ENCODE measurements at places on chromosomes 5 and 9. TPM values are rescaled to one million over a fixed set of nuclear protein-coding genes. Genes with fewer than 3 reads are reported as not detected.

Gene ATP10B
- not detected for total RNA-seq

Gene DOK3
- 6.2 TPM for total RNA-seq

Gene SLIT3
- 2.0 TPM for total RNA-seq

Gene PCDHB16
- 6.8 TPM for total RNA-seq

- no peaks in the 10 kb centered on the region for H3K4me1 ChIP-seq
- H3K27me3 ChIP-seq = no peaks in the 10 kb centered on the region
- H3K27ac ChIP-seq = no peak overlapping the region
- peaks cover 11% of the 10 kb centered on the region for H3K36me3 ChIP-seq
- no peak overlapping the region for H3K4me3 ChIP-seq
- no peak for DNase-seq
These were observed 46.4 kb downstream of the CDK7 start for GRCh38 chr5:69281114-69281513.

- peaks cover 8% of the 10 kb centered on the region for H3K27me3 ChIP-seq
- peaks cover 29% of the 10 kb centered on the region for H3K4me1 ChIP-seq
- no peaks in the 10 kb centered on the region for H3K36me3 ChIP-seq
- peak overlapping the region; percentile 74 for H3K27ac ChIP-seq
- DNase-seq = no peak
These were observed 66.7 kb downstream of the KCNIP1 start for GRCh38 chr5:170570476-170570875.

GRCh38 chr5:133801955-133802751 lies 166.3 kb downstream of the C5orf15 start:
- no peak overlapping the region for H3K4me3 ChIP-seq
- DNase-seq = peak; percentile 22
- no peaks in the 10 kb centered on the region for H3K36me3 ChIP-seq
- peaks cover 15% of the 10 kb centered on the region for H3K4me1 ChIP-seq

Gene CCDC69
- 0.08 TPM for total RNA-seq

GRCh38 chr9:13279284-13280141 lies at the start of gene MPDZ:
Gene MPDZ (minus strand): TSS chr9:13279692. CDS start chr9:13250315, 29,377 bp downstream.
- peaks cover 27% of the 10 kb centered on the region for H3K4me1 ChIP-seq
- peak within 1 kb of the TSS; percentile 98 for H3K4me3 ChIP-seq
- H3K36me3 ChIP-seq = no peaks in the 10 kb centered on the region
- DNase-seq = peak; percentile 74

Gene LAMC3
- total RNA-seq = not detected

DNA sequence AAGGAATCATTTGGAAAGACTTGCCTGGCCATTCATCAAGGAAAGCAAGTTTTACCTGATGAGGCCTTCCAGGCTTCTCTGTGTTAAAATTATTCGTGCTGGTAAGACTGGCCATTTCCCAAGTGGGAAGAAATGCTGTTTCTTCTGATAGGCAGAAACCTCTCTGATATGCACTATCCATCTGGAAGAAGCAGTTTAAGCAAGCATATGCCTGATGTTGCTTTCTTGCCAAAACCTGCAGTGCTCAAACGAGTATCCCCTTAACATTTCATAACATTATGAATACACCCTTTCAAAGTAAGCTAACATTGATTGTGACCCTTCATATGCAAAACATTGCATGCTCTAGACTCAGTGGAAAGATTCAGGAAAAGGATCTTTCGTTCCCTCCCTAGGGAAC lies 36.0 kb upstream of the PRLR start:
- no peak overlapping the region for H3K27ac ChIP-seq
- H3K4me1 ChIP-seq = no peaks in the 10 kb centered on the region
- no peaks in the 10 kb centered on the region for H3K36me3 ChIP-seq
- DNase-seq = no peak
- H3K4me3 ChIP-seq = no peak overlapping the region
- H3K27me3 ChIP-seq = no peaks in the 10 kb centered on the region

Gene BAAT
- 0.10 TPM for total RNA-seq

Gene ST8SIA4
- total RNA-seq = 0.73 TPM

- no peaks in the 10 kb centered on the region for H3K36me3 ChIP-seq
- DNase-seq = peak; percentile 17
- H3K4me1 ChIP-seq = no peaks in the 10 kb centered on the region
- H3K27ac ChIP-seq = no peak overlapping the region
These were observed 204.2 kb upstream of the CD180 start for GRCh38 chr5:67400752-67401151.

- H3K27ac ChIP-seq = no peak overlapping the region
- H3K27me3 ChIP-seq = no peaks in the 10 kb centered on the region
- no peak overlapping the region for H3K4me3 ChIP-seq
- DNase-seq = peak; percentile 37
- H3K36me3 ChIP-seq = peaks cover 39% of the 10 kb centered on the region
These were observed 58.1 kb downstream of the GOLPH3 start for GRCh38 chr5:32115985-32116384.

DNA sequence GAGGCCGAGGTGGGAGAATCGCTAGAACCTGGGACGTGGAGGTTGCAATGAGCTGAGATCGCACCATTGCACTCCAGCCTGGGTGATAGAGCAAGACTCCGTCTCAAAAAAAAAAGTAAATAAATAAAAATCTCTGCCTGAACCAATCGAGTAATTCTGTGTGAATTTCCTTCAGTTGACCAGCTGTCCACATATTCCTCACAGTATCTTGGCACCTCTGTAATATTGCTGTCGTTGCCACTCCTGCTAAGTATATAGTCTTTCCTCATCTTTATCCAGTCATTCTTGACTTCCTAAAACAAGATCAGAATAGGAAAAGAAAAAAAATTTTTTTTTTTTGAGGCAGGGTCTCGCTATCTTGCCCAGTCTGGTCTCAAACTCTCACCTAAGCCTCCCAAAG lies 29.9 kb downstream of the KDM3B start:
- no peak overlapping the region for H3K27ac ChIP-seq
- H3K27me3 ChIP-seq = no peaks in the 10 kb centered on the region
- no peaks in the 10 kb centered on the region for H3K4me1 ChIP-seq
- no peak overlapping the region for H3K4me3 ChIP-seq

Gene CLIC3
- total RNA-seq = 0.55 TPM

Gene SLC27A4
- total RNA-seq = 28.0 TPM

Gene SH3TC2
- 11.8 TPM for total RNA-seq

- no peak for DNase-seq
- no peak overlapping the region for H3K27ac ChIP-seq
- H3K36me3 ChIP-seq = no peaks in the 10 kb centered on the region
These were observed 512.7 kb downstream of the SLCO4C1 start for GRCh38 chr5:101783241-101784013.

Gene PCDHA9
- total RNA-seq = 0.02 TPM

DNA sequence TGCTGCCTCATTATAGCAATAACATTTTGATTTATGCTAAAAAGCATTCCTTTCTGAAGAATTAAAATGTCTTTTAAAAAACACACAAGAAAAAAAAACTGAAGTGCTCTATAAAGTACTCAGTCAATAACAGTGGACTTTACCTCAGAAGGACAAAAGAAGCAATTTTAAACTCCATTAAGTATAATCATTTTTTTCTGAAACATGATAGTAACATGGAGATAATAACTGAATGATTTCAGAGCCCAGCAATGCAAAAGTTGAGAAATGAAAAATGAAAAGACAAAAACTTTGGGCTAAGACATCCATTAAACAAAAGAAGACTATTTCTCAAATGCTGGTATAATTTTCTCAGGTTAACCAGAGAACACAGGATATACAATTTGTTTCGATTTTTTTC lies 78.7 kb downstream of the RFX3 start:
- H3K27ac ChIP-seq = no peak overlapping the region
- no peaks in the 10 kb centered on the region for H3K36me3 ChIP-seq
- DNase-seq = no peak
- no peak overlapping the region for H3K4me3 ChIP-seq
- no peaks in the 10 kb centered on the region for H3K4me1 ChIP-seq

Gene FER
- total RNA-seq = 17.6 TPM

GRCh38 chr5:139408191-139408590 lies 4.3 kb upstream of the SPATA24 start:
- H3K4me1 ChIP-seq = no peaks in the 10 kb centered on the region
- no peaks in the 10 kb centered on the region for H3K27me3 ChIP-seq
- no peaks in the 10 kb centered on the region for H3K36me3 ChIP-seq
- DNase-seq = no peak

DNA sequence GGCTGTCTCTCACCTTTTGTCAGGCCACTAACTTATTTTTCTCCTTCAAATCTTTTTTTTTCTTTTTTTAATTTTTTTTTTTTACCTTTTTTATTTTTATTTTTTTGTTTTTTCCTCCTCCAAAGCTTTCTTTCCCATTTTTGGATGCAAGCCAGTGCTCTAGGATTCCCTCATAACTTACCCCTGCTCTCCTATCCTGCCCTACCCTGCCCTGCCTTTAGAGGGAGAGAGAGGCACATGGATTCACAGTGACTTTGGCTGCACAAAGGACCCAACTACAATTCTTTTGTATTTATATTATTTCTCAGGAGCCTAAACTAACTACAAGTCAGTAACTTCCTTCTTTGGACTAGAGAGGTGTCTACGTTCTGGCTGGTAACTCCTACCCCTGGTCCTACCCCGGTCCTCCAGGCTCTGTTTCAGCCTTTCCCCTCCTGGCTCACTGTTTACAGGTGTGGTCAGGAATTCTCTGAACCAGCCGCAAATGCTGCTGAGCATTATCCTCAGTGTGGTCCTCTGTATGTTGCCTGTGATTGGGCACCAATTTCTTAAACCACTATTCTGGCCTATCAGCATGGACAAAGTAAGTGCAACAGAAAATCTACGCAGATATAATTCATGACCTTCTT lies 8.4 kb upstream of the RUSC2 start:
- peak; percentile 69 for DNase-seq
- no peaks in the 10 kb centered on the region for H3K4me1 ChIP-seq
- H3K27me3 ChIP-seq = no peaks in the 10 kb centered on the region

DNA sequence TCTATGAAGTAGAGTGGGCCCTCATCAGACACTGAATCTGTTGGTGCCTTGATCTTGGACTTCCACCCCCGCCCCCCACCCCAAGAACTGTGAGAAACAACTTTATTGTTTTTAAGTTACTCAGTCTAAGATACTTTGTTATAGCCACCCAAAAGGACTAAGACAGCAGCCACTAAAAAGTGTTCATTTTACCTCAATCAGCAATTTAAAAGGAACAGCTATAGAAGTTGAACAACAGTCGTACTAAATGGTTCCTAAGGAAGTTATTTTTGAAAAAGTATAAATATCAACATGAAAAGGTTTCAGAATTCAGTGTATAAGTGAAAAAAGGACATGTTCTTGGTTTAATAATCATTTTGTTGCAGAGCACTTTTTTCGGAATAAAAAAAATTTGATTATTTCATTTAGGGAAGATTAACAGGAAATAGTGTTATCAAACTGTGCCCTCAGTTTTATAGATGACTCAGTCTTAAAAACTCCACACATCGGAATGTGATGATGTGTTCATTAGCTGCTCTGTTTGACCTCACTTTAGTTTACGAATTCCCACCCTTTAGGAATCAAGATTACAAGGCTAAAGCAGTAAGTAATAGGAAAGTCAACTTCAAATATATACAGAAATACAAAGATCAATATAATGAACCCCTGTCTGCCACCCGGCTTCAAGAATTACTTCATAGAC lies 71.2 kb downstream of the MTAP start:
- DNase-seq = no peak
- no peaks in the 10 kb centered on the region for H3K27me3 ChIP-seq
- H3K4me3 ChIP-seq = no peak overlapping the region

- no peaks in the 10 kb centered on the region for H3K36me3 ChIP-seq
- H3K4me1 ChIP-seq = no peaks in the 10 kb centered on the region
- H3K27me3 ChIP-seq = peaks cover 6% of the 10 kb centered on the region
- H3K4me3 ChIP-seq = no peak overlapping the region
- no peak overlapping the region for H3K27ac ChIP-seq
These were observed 69.8 kb downstream of the PTTG1 start for GRCh38 chr5:160491438-160491837.

Gene HNRNPH1
- total RNA-seq = 1,009 TPM

DNA sequence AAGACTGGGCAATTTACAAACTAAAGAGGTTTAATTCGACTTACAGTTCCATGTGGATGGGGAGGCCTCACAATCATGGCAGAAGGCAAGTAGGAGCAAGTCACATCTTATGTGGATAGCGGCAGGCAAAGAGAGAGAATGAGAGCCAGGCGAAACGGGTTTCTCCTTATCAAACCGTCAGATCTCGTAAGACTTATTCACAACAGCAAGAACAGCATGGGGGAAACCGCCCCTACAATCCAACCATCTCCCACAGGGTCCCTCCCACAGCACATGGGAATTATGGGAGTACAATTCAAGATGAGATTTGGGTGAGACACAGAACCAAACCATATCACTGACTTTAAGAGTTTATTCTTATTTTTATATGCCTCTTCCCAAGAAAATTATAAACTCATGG lies 60.3 kb downstream of the RFK start:
- H3K27ac ChIP-seq = no peak overlapping the region
- H3K36me3 ChIP-seq = no peaks in the 10 kb centered on the region
- no peaks in the 10 kb centered on the region for H3K4me1 ChIP-seq
- DNase-seq = no peak

- peaks cover 15% of the 10 kb centered on the region for H3K4me1 ChIP-seq
- DNase-seq = peak; percentile 78
- no peak overlapping the region for H3K4me3 ChIP-seq
- H3K36me3 ChIP-seq = no peaks in the 10 kb centered on the region
- no peaks in the 10 kb centered on the region for H3K27me3 ChIP-seq
These were observed 81.9 kb downstream of the EBF1 start for GRCh38 chr5:159017786-159018185.

DNA sequence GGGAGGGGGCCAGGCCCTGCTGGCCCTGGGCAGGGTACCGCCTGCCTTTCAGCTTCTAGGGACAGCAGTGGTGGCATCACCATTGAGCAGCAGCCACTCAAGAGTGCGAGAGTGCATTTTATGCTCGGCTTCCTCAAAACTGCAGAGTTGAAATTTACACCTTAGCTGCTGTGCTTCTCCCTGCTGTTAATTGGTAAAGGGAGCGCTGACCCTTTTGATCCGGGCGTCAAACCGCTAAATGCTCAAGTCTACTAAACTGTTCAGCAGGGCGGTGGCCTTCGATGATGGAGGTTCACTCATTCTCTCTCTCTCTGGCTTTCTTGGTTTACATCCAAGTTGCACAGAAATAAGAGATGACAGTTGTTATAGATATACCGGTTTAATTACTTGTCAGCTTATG lies 368.6 kb upstream of the IRX2 start:
- H3K4me3 ChIP-seq = no peak overlapping the region
- H3K4me1 ChIP-seq = no peaks in the 10 kb centered on the region
- no peaks in the 10 kb centered on the region for H3K36me3 ChIP-seq
- DNase-seq = no peak
- H3K27me3 ChIP-seq = no peaks in the 10 kb centered on the region

GRCh38 chr5:16902846-16903245 lies 33.2 kb downstream of the MYO10 start:
- peaks cover 8% of the 10 kb centered on the region for H3K4me1 ChIP-seq
- DNase-seq = peak; percentile 22
- H3K27me3 ChIP-seq = no peaks in the 10 kb centered on the region
- no peak overlapping the region for H3K27ac ChIP-seq
- no peaks in the 10 kb centered on the region for H3K36me3 ChIP-seq

- H3K4me1 ChIP-seq = peaks cover 38% of the 10 kb centered on the region
- no peaks in the 10 kb centered on the region for H3K27me3 ChIP-seq
- H3K27ac ChIP-seq = peak overlapping the region; percentile 82
- H3K36me3 ChIP-seq = peaks cover 22% of the 10 kb centered on the region
- peak; percentile 89 for DNase-seq
These were observed 107.1 kb downstream of the OXCT1 start for GRCh38 chr5:41763081-41763480.

GRCh38 chr9:4192450-4192849 lies 107.4 kb downstream of the GLIS3 start:
- DNase-seq = no peak
- no peaks in the 10 kb centered on the region for H3K4me1 ChIP-seq
- no peak overlapping the region for H3K27ac ChIP-seq
- H3K36me3 ChIP-seq = no peaks in the 10 kb centered on the region
- H3K27me3 ChIP-seq = no peaks in the 10 kb centered on the region

Gene GFI1B
- 0.53 TPM for total RNA-seq

Gene WDR31
- total RNA-seq = 0.79 TPM

- no peaks in the 10 kb centered on the region for H3K27me3 ChIP-seq
- no peaks in the 10 kb centered on the region for H3K36me3 ChIP-seq
- peak; percentile 35 for DNase-seq
These were observed 2031.2 kb downstream of the EFNA5 start for GRCh38 chr5:105639511-105639910.

Gene TMEM171
- total RNA-seq = not detected

Gene PGGT1B
- total RNA-seq = 20.1 TPM

All from SJCRH30 (cell line).